ENCODE measurements at places on chromosomes 7 and 10.

GRCh38 chr7:122902751-122903495, 16.7 kb upstream of the CADPS2 start:
- DNase-seq: no peak

DNA sequence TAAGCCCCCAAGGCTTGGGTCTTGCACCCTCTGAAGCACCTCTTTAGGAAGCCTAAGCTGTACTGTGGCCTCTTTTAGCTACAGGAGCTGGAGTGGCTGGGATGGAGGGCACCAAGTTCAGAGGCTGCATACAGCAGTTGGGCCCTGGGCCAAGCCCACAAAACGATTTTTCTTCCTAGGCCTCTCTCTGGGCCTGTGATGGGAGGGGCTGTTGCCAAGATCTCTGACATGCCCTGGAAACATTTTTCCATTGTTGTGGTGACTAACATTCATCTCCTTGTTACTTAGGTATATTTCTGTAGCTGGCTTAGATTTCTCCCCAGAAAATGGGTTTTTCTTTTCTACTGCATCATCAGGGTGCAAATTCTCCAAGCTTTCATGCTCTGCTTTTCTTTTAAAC, 375.7 kb upstream of the NPSR1 start:
- DNase-seq: no peak

- DNase-seq: no peak
These were observed 13.5 kb downstream of the PPIF start for GRCh38 chr10:79360499-79361342.

GRCh38 chr7:134712196-134712595, 65.5 kb downstream of the BPGM start:
- no peak for DNase-seq

DNA sequence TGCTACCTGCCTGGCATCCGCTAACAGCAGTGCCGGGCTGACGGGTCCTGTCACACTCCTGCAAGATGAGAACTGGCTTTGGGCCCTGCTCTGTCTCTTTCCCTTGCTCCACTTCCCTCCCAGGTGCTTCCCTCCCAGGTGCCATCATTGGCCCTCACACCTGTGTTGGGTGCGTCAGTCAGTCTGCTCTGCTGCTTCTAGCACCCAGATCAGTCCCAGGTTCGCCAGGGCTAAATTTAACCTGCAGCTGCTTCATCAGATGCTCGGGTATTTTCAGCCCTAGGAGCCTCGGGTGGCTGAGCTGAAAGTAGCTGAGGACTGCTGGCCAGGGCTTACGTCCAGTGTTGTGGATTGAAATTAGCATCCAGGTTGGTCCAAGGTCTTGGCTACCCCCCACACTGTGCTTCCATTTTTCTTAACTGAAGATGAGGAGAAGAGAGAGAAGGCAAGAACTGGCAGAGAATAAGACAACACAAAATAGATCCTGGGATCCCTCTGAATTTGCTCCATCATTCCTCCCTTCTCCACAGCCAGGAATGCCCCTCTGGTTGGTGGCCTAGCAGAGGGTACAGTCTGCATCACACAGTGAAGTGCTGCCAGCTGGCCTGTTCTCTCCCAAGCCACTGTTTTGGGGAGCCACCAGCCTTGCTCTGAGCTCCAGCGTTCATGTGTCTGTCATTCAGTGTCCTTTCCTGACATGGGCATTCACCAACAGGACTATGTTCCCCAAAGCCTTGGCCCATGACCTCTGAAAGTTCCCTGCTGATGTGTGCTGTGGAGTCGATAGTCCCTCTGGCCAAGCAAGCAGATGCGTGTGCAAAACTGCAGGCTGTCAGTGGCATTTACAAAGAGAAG, 65.9 kb upstream of the SYPL1 start:
- DNase-seq: no peak

DNA sequence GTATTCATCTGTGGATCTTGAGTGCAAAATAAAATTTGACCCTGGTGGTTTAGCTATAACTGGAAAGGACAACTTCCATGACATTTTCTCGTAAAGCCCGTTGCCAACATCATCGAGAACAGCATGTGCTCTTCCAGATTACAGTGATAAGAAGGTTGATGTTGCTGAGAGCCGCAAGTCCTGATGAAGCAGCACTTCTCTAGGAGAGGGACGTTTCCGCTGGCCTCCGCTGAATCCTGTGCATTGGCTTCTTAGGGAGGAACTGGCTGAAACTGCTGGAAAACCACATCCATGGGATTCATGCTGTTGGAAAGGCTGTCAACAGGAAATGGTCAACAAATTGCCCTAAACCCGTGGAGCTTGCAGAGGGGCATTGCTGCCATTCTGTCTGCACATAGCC, 21.4 kb upstream of the ABCB5 start:
- no peak for DNase-seq

DNA sequence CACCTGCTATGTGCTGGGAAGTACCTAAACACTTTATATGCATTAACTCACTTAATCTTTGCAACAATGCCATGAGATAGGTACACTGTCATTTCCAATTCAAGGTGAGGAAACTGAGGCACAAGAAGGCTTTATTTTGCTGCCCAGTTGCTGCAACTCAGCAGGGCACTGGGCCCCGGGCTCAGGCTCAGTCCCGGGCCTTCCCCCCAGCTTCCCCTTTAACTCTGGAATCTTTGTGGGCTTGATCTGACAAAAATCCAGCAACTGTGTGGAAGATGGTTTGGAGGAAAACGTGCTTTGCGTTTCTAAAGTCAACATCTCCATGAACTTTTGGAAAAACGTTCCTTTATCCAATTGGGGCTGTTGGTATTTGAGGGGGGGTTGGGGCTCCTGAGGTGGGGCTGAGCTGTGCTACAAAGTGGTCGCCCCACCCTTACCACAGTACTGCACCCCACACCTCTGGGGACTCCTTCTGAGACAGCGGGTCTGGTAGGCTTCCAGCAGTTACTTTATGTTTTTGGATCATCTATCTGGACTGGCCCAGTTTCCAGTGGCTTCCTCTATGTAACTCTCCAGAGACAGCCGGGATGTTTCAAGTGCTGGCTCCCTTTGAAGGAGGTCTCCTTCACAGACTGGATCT, 40.5 kb upstream of the CAMK1D start:
- no peak for DNase-seq

DNA sequence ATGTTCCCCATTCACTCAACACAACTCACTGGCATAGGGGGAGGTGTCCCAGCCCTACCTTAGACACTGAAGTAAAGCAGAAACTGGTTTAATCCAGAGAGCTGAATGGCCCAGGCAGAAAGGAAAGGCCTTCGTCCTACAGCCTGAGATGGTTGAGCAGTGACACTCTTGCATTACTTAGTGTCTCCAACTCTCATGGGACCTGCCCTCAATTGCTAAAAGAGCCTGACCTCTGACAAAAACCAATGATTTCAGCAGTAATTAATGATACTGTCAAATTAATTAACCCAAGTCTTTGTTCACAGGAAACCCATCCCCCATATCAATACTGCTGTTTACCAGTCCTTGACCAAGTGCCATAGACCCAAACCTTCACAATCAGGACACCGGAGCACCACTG, 48.6 kb downstream of the ICA1 start:
- no peak for DNase-seq

DNA sequence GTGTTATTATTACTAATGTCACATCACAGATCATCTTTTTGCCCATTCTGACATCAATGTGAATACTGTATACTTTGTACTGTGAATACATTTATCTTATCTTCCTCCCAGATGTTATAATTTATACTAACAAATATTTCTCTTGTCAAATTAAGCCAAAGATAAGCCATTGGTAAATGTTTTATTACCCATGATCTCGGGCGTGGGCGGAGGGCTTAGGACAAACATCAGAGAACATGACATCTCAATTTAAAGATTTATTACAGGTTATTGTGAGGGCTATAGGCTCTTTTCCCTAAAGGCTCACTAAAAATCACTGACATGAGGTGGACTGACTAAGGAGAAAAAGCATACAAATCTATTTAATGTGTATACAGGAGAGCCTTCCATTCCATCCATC, 58.2 kb upstream of the DGKB start:
- DNase-seq: no peak

GRCh38 chr10:94235461-94235860, 127.3 kb downstream of the NOC3L start:
- no peak for DNase-seq

- DNase-seq: no peak
These were observed 70.3 kb upstream of the MXI1 start for GRCh38 chr10:110137142-110137545.

GRCh38 chr7:130959743-130960207, 225.8 kb upstream of the KLF14 start:
- DNase-seq: peak; percentile 73

GRCh38 chr7:8018961-8019360, 50.4 kb downstream of the GLCCI1 start:
- DNase-seq: no peak

GRCh38 chr7:97006816-97007582, 1.6 kb downstream of the DLX6 start:
- DNase-seq: no peak

GRCh38 chr7:71636329-71636728, 504.4 kb downstream of the GALNT17 start:
- no peak for DNase-seq

GRCh38 chr7:12028508-12028907, 182.6 kb upstream of the TMEM106B start:
- no peak for DNase-seq

- no peak for DNase-seq
These were observed 105.9 kb upstream of the CAV2 start for GRCh38 chr7:116393654-116394053.

GRCh38 chr10:34760606-34761005, 54.5 kb downstream of the PARD3 start:
- no peak for DNase-seq

- DNase-seq: no peak
These were observed 19.1 kb downstream of the FAM3C start for GRCh38 chr7:121376979-121377378.

GRCh38 chr7:91537260-91538152, 273.3 kb downstream of the FZD1 start:
- no peak for DNase-seq

- DNase-seq: no peak
These were observed 38.5 kb downstream of the PTF1A start for GRCh38 chr10:23230582-23230981.
